ENCODE measurements at places on chromosomes 5 and 9.

DNA sequence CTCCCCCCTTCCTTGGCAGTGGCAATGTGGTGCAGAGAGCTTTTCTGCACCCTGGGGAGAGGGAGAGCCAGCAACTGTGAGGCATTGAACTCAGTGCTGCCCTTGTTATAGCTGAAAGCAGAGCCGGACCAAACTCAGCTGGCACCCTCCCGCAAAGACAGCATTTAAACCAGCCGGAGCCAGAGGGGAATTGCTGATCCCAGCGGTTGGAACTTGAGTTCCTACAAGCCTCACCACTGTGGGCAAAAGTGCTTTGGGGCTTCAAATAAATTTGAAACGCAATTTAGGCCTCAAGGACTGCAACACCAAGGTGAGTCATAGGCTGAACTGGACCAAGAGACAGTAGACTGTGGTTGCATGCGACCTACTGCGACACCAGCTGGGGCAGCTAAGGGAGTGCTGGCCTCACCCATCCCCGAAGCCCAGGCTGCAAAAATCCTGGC is 207.6 kb upstream of the CDKN2B start:
- no peak for DNase-seq

- DNase-seq: no peak
These were observed 93.2 kb upstream of the ACTBL2 start for GRCh38 chr5:57575839-57576238.

GRCh38 chr9:134303601-134304000 is 22.7 kb upstream of the RXRA start:
- DNase-seq: no peak

DNA sequence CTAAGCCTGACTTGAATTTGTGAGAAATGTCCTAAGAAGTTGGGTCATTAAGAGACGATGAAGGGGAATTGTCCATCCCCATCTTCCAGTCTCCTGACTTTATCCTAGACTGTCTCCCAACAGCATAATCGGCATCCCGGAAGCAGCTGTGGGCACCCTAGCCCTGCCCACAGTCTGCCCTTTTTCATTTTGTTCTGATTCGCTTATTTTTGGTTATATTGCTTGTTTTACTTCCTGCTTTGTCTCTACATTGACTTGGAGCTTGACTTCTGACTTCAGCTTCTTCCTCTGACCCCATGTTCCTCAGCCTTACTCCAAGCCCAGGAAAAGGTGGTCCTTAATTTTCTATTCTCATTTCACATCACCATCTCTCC is 41.8 kb downstream of the UGCG start:
- no peak for DNase-seq

DNA sequence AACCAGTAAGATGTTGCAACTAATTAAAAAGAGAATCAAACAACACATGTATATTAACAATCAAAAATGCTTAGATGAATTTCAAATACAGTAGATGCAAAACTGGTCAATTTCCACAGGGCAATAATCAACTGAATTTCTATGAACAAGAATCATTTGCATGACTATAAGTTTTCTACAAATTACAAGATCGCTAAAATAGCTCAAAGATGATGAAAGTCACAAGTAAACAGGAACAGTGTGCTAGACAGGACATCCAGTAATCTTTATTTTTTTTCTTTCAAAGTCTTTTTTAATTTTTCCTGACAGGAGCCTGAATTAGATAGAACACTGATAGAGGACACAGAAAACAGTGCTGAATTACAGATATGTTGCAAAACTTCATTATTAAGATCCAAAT is 608.2 kb upstream of the DAB2 start:
- no peak for DNase-seq

DNA sequence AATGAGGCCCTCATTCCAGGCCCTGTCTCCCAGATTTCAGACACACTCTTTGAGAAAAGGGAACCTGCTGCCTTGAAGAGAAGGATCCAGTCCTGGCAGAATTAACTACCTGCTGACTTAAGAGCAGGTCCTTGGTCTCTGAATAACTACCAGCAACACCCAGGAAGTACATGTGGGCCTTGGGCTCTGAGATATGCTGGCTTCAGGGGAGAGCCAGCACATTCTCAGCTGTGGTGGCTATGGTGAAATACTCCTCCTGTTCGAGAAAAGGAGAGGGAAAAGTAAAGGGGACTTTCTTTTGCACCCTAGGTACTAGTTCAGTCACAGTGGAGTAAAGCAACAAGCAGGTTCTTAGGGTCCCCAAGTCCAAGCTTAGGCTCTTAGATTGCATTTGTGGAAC is 120.0 kb downstream of the HMHB1 start:
- no peak for DNase-seq

GRCh38 chr9:113602126-113603047 is 138.9 kb downstream of the RGS3 start:
- no peak for DNase-seq

DNA sequence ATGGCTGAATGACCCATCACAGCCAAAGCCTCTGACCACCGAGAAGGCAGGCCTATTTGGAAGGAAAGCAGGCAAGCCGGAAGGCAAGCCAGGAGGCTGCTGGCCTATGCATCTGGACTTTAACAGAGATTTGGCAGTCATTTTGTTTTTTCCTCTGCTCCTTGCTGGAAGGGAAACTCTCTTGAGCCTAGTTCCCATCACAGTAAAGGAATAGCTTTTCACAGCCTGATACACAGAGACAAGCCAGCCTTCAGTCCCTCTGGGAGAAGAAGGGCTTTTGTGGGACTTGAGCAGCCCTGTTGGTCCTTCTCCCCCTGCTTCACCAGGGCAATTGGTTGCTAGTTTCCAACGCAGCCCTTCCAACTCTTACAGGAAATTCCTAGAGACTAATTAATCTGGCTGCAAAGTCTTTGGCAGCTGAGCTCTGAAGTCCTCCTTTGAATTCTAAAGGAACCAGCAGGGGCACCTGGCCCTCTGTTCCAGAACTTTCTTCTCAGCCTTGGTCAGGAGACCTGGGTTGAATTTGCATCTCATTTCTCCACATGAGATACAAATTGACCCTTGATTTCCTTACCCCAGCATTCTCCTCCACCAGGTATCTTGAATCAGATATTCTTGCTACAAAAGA is 157.3 kb upstream of the EPB41L4A start:
- peak; percentile 76 for DNase-seq

- DNase-seq: no peak
These were observed 334.8 kb downstream of the TRIM32 start for GRCh38 chr9:117021906-117022305.

- DNase-seq: no peak
These were observed 2.6 kb upstream of the SQSTM1 start for GRCh38 chr5:179817890-179818745.

DNA sequence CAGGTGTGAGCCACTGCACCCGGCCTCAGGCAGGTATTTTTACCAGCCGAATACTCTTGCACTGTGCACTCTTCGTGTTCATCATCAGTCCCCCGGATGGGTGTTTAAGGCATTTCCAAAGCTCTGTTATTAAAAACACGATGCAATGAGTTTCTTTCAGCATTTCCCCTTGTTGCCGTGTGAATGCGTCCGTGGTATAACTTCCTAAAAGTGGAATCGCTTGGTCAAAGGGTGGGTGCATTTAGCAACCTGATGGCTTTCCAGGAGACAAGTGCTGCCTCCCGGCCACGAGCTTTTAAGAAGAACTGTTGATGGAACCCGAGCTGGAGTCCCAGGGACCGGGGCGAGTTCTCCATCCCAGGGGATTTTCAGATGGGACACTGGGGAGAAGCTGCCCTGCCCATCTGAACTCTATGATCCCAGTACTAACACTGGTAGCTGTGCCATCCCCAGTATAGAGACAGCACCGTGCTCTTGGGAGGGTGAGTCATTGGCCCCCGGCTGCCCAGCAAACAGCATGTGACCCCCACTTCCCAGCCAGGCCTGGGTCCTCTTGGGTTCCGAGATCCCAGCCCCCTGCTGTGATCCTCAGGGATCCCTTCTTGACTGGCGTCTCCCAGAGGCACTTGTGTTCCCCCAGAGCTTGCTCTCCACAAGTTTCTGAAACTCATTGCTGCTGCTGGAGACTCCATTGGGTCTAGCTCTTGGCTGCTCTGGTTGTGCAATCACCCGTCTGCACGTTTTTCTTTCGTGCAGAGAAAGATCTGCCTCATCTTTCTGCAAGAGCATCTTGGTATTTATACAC is 169.5 kb upstream of the IER5L start:
- DNase-seq: no peak

DNA sequence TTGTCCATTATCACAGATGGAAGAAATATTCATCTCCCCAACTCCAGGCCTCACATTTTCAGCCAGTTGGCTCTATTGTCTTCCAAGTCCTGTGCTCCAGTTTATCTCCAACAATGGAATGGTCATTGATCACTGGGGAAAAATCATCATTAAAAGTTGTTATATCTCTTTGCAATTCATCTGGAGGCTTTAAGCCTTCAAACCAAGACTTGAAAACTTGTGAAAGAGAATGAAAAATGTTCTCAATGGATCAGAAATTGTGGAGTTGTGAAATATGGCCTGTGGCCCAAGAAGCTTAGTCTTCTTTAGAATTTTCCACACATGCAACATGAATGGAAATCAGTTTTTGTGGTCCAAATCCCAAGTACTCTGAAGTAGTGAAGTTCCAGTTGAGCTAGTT is 569.6 kb downstream of the EBF1 start:
- DNase-seq: no peak

DNA sequence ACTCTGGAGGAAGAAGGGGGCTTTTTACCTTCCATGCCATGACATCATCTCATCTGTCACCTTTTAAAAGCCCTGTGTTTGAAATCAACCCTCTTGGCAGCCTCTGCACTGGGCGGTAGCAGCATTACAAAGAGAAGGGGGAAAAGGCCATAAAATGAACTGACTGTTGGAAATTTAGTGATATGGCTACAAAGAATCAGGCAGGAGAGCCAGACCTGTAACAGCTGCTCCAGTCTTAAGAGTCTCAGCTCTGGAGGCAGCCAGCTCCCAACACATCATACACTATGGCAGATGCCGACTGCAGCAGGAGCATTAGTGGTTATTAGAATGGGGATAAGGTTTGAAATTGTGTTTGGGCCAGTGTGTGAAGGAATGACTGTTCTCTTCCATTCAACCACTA is 257.5 kb downstream of the DMAC1 start:
- DNase-seq: no peak
